ENCODE measurements at places on chromosomes 7 and 10.

DNA sequence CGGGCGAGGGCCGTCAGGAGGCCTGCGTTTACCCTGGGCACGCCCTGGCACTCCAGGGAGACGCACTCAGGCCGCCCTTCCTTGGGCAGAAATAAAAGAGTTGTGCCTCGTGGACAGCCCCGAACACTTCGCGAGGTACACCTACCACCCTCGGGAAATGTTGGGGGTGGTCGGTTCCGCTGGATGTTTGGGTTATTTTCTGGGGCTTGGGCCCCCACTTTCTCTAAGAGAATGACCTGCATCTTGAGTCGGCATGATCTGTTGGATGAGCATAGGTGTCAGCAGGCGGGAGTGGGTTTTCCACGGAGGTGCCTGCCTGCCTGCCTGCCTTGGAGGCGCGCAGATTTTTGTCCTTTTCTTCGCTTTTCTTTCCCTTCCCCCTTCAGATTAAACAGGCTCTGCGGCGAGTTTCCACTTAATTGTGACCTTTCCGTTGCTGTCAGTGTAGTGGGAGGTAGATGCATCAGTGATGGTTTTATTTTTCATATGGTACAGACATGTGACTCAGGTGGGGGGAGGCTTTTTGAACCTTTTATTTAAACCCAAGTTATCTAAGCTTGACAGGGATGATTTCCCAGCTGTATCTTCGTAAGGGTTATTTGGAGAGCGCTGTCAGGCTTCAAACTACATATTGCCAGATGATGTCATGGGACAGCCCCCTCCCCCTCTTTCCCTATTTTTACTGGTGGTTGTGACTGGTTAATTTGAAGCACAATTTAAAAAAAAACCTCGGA, 661 bp downstream of the HECTD2 start:
- DNase-seq = peak; percentile 46

DNA sequence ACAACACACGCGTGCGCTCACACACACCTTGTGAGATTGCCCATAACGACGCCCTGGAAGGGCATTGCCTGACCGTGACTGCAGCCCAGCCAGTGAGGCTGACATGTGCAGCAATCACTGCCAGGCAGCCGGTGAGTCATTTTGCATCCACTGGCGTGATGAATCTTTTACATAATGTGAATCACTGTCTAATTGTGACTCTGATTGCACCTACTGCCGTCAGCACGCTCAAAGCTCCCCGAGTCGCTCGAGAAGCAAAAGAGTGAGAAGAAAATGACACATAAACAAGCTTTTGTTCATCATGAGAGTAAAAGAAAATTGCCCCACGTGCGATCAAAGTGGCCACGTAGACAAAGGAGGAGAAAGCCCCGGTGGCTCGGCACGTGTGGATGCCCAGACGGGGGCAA, 117.4 kb upstream of the PFKP start:
- peak; percentile 89 for DNase-seq

GRCh38 chr10:14667781-14668180, 106.9 kb downstream of the FAM107B start:
- DNase-seq = no peak

- DNase-seq = no peak
These were observed 12.0 kb upstream of the MAPK8 start for GRCh38 chr10:48294431-48294830.

DNA sequence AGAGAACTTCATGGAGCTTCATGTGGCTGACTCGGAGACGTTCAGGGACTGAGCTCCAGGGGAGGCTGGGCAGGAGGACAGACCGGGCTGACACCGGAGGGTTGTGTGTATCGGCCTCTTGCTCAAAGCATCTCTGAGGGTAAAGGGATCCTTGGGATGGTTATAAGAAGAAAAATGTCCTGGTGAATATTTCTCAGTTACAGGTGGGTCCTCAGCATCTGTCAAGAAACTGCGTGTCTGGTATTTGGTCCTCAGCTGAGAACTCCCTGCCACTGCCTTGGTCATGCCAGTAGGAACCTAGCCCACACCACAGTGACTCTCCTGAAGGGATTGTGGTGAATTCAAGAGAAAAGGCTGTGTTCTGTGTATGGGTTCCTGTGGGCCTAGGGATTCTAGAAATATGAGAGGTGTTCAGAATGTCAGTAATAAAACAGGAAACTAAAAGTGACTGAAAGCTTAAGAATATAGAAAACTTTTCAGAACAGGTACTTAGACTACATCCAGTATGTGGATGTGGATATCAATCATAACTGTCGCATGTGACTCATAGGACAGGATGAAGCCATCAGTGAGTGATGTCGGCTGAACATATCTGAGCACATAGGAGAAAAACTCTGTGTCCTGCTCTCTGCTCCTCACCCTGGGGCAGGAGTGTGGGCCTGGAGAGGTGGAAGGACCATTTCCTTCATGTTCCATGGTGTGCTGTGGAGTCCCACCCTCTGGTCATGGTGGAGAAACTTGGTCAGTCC, 28.4 kb downstream of the MBL2 start:
- DNase-seq = no peak
